ENCODE measurements at places on chromosomes 7 and 10.
A peak's percentile ranks its signal among the peaks of the same experiment; 100 is the strongest.

DNA sequence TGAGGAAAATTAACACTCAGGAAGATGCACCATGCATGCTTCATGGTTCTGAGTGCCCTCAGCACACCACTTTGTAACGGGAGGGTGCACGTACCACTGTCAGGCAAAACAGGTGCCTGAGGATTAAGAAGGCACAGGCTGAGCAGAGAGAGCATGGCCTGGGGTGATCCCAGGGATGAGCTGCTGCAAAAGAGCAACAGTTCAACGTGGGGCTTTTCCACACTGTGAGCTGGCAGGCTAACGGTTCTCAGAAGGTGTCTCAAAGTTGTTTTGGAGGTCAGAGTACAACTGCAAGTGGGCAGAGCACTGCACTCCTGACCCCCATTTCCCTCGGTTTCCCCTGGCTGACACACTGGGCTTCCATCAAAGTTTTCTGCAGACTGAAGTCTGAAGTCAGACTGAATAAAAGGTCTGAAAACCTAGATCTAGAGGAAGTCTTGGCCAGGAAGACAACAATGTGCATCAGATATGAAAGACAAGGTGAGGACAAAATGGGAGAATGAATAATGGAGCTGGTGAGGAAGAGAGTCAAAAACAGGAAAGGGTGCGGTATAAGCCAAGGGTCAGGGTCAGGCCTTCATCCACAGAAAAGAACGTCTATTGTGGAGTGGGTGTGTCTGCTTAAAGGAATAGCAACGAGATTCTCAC is 20.5 kb downstream of the ZNF438 start:
- DNase-seq, result no peak

- no peak for DNase-seq
Measured at GRCh38 chr7:38000272-38000671, 79.8 kb downstream of the EPDR1 start.

GRCh38 chr7:75559355-75559975 is 67.3 kb downstream of the SPDYE5 start:
- no peak for DNase-seq

DNA sequence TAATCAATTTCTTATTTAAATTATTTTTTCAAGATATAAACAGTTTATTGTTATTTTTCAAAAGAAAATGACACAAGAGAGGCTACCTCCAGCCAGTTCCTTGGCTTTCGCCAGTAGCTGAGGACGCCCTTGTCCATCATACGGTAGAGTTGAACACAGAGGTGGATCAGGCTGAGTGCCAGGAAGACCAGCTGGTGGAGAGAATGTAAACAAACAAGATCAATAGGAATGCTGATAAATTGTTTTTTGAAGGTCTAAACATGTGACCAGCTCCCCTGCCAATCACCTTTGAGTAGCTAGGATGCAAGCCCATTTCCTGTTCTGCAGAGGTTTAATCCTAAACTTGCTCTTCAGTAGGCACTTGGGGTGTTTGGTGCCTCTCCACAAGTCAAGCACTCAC is 138.9 kb downstream of the PKD1L1 start:
- DNase-seq, result no peak

- DNase-seq, result no peak
Measured at GRCh38 chr10:132516771-132517725, 20.5 kb upstream of the INPP5A start.

- no peak for DNase-seq
Measured at GRCh38 chr7:124940306-124940705, 10.7 kb upstream of the POT1 start.

DNA sequence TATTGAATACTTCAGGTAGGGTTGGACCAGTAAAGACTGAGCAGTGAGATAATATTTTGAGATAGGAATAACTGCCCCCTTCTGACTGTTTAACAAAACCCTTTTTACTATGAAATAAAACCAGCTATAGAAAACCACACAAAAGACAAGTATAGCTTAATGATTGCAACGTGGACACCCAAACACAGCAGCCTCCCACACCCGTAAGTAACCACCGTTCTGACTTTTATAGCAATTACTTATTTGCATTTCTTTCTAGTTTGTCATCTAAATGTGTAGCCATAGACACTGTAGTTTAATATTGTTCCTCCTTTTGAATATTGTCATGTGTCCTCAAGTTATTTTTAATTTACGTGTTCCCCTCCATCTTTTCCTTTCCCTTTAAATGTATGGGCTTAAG is 42.9 kb upstream of the SYPL1 start:
- no peak for DNase-seq

- DNase-seq, result no peak
Measured at GRCh38 chr7:143447466-143447865, 4.2 kb downstream of the TAS2R60 start.

DNA sequence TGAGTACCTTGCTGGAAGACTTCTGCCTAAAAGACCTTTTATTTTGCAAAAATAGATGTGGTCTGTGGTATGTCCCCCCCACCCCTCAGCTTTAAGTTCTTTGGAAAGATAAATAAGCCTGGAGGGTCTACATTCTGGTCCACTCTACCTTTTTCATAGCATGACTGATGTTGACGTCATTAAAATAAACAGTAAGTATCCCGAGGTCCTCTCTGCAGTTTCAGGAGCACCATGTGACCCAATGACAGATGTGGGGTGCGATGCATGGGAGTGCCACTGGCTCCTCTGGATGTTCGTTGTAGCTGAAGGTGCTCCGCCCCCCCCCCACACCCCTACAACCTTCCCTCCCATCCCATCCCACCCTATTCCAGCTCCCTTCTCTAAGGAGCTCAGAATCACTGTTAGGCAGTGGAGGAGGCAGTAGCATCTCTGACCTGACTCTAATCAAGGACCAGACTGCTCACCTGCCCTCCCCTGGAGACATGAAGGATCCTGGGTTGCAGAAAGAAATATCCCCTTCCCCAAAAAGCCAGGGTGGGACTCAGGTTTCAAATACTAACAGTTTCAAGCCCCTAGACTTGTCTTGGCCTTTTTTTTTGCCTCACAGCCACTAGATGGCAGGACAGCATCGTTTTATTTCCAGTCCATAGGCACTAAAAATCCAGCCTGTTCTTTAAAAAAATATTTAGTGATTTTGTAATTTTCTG is 25.1 kb downstream of the CASP7 start:
- DNase-seq, result peak; percentile 8

GRCh38 chr7:155378580-155378934 is 79.4 kb upstream of the EN2 start:
- DNase-seq, result no peak

GRCh38 chr7:118148930-118149329 is 35.0 kb upstream of the LSM8 start:
- DNase-seq, result no peak

DNA sequence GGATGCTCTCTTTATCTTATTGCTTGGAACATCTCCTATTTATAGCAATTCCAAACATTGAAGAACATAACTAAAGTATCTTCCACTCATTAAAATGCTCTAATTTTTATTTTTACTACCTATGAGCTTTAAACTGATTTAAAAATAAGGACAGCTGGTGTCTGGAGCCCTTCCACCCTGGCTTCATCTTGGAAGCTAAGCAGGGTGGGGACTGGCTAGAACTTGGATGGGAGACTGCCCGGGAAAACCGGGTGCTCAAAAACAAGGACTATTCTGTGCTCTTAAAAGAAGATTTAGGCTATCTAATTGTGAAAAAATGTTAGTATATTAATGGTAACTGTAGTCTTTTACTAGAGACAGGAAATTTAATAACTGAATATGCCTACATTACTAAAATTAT is 69.2 kb downstream of the ARMC3 start:
- no peak for DNase-seq

GRCh38 chr7:154571772-154572171 is 431.2 kb downstream of the PAXIP1 start:
- no peak for DNase-seq

GRCh38 chr10:86861351-86861750 is 96.1 kb downstream of the MMRN2 start:
- DNase-seq, result no peak

GRCh38 chr7:131112431-131112830 is 215.2 kb upstream of the MKLN1 start:
- DNase-seq, result no peak

DNA sequence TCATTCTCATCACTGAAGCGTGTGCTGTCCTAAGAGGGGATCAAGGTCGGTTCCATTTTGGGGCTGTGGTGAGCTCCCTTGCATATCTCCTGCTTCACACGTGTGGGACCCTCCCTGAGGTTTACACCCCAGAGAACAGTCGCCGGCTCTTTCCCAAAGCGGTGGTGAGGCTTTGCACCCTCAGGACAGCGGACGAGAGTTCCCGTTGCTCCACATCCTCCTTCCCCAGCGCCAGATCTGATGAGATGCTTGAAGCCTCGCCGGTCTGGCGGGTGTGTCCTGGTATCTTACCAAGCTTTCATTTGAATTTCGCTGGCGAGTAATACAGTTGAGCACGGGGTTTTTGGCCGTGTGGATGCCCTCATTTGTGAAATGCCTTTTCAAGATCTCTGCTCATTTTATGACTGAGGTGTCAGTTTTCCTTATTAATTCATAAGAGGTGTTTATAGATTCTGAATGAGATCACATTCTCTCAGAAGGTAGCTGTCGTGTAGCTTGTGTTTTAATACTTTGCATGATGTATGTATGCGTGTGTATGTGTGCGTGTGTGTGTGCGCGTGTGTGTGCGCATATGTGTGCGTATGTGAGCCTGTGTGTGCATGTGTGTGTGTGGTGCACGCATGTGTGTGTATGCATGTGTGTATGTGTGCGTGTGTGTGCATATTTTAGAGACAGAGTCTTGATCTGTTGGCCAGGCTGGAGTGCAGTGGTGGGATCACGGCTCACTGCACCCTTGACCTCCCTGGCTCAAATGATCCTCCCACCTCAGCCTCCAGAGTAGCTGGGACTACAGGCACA is 30.7 kb downstream of the ELFN1 start:
- no peak for DNase-seq

- no peak for DNase-seq
Measured at GRCh38 chr7:25348104-25348503, 119.8 kb upstream of the NPVF start.

DNA sequence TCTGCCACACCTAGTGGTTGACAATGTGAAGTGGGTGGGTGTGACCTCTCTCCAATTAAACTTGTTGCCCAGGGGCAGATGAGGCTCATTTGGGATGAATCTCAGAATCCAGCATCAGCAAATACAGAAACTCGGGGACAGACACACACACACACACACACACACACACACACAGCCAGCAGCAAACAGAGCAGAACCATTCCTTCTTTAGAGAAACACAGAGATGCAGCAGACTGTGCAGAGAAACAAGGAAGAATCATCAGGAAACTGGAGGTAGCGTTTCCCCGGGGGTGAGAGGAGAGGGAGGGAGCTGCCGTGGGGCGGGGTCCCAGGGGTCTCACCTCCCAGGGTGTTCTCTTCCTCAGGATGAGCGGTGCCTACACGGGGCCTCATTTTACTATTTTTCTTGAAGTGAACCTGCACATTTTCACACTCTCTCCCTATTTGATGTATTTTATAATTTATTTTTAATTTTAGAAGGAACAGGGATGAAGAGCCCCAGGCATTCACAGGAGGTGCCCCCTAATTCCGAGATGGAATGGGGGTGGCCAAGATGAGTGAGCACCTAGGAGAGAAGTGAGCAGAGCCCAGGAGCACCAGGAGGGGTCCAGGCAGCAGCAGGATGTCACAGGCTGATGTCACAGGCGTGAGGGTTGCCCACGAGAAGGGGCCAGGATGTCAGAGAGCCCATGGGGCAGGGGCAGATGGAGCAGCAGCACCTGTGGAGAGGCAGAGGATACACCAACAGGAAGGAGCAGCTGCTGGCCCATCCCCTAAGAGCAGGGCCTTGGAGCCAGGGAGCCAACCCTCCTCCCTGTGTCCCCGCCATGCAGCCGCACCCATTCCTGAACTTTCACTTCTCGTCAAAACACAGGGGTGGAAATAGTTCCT is 85.3 kb upstream of the PPP2R2D start:
- no peak for DNase-seq

- no peak for DNase-seq
Measured at GRCh38 chr10:132489704-132490534, 47.7 kb upstream of the INPP5A start.

- no peak for DNase-seq
Measured at GRCh38 chr7:30907527-30908267, 4.0 kb upstream of the AQP1 start.

- DNase-seq, result no peak
Measured at GRCh38 chr7:91330866-91331265, 66.6 kb downstream of the FZD1 start.

DNA sequence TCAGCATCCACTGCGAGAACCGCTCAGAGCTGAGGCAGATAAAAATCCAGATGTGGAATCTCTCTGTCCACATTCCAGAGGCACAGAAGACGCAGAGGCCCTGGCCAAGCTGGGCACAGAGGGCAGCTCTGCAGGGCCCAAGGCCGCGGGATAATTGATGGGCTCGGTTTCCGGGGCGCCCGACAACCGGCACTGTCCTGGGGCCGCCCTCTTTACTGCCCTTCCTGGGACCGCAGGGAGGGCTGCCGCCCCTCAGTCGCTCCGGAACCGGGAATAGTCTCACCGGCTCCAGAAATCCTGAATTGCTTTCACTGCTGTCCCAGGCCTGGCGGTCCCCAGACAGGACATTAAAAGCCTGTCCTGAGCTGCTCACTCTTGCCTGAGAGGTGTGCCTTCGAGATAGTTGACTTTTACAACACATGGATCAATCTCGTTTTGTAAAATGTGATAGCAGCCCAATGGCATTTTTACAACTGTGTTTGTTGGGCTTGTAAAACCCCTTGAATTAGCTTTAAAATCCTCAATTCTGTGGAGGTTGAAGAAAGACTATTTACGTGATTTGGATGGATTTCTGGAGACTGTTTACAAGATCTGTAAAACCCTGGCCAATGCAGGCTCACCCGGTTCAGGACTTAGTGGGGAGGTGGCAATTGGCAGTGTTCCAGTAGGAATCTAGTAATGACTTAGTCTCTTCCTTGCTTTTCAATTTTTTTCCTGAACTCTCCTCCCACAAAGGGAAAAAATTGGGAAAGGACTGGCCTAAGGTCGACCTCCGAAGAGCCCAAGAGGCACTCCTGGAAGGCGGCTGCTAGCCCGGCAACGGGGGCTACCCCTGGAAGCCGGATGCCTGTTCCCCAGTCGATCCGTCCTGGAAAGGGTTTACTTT is 1.4 kb upstream of the HOXA6 start:
- DNase-seq, result no peak

- DNase-seq, result no peak
Measured at GRCh38 chr7:115340828-115341227, 418.9 kb downstream of the MDFIC start.

Measured in T-helper 1 cell (primary cell).